Activated CD4-positive, alpha-beta T cell treated with anti-CD3 and anti-CD28 coated beads, Interleukin-2, amount 50 U/mL, for 1 hour (primary cell): ENCODE measurements at places on chromosomes 11 and 22.

GRCh38 chr22:21702700-21703683 is 32.6 kb downstream of the YPEL1 start:
- no peak for DNase-seq

DNA sequence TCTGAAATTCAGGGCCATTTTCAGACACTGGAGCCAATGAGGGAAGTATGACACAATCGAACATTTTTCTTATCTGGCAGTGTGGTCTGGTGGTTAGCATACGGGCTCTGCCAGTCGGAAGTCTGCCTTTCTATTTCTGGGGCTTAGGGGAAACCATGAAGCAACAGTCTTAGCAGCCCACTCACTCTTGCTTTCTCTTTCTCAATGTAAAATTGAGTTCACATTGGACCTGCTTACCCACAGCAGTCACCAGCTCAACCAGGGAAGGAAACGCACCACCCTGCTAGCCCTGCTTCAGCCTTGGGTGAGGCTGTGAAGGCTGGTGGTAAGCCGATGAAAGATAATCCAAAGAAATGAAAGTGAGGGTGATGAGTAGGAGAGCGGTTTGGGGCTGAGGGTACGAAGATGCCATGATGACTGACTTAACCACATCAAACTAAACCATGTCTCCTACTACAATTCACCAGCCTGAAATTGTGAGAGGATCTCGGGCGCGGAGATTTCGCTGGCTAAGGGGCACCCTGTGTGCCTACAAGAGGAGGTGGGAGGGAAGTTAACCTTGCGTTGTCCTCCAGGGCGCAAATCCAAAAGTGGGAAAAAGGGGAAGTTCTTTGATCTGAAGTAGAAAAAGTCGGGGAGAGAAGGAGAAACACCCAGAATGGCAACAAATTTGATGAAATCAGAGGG is 2.0 kb upstream of the LMO2 start:
- DNase-seq: peak; percentile 50

DNA sequence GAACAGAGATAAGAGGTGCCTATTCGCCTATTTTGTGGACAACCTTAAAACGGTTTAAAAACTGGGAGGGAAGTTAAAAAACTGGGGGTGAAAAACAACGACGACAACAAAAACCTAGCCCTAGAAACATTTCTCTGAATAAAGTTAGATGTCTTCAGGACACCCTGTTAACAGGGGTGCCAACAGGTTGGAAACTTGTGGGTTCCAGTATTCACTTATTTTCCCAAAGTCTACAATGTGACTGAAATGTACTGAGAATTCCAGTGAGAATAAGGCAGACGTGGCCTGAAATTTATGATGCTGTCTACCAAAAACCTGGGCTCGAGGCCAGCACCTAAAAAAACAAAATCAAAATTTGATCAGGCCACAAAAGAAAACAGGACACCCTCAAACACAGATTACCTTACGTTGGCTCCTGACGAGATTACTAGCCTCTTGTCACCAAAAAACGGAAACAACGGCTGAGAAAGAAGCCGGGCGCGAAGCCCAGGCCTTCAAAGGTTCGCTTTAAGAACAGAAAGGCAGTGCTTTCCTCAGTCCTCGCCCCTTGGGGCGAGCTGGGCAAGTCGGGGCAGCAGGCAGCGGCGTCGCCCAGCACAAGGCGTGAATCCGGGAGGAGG is 906 bp downstream of the CCDC90B start:
- DNase-seq: no peak

GRCh38 chr11:10930224-10930971 is 72.5 kb upstream of the ZBED5 start:
- peak; percentile 11 for DNase-seq

DNA sequence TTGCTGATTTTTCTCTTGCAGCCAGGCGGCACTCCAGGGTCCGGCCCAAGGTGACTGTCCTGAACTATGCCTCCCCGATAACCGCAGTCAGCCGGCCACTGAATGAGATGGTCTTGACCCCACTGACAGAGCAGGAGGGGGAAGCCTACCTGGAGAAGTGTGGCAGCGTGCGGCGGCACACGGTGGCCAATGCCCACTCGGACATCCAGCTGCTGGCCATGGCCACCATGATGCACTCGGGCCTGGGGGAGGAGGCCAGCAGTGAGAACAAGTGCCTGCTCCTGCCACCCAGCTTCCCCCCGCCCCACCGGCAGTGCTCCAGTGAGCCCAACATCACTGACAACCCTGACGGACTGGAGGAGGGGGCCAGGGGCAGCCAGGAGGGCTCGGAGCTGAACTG is 47.8 kb downstream of the TRAF6 start:
- no peak for DNase-seq

DNA sequence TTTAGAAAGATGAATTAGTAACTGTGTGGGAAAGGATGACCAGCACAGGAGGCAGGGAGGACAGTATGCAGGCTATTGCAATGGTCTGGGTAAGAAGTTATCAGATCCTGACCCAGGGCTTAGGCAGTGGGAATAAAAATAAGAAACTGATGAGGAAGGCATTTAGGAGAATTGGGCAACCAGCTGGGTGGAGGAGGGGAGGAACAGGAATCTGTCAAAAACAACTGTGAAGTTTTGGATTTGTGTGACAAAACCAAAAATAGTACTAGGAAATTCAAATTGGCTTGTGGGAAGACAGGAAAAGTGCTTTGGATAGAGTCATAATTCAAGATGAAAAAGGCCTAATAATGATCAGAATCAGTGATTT is 27.9 kb downstream of the MMP13 start:
- DNase-seq: no peak

- DNase-seq: no peak
These were observed 12.5 kb downstream of the APBB1 start for GRCh38 chr11:6406370-6406769.

DNA sequence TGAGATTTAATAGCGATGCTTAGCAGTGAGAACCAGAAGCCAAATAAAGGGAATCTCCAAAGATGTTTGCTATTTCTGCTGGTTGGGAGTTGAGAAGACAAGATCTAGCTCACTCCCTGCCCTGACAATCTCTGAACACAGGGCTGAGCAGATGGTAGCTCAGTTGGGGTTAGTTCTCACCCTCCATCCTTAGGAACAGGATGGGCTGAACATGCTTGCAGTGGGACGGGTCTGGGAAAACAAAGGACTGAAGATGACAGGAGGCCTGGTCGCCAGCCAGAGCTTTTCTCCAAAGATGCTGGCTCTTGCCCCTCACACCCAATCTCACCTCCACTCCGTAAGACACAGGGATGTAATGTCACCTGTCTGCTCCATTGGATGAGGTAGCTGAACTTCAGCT is 72.7 kb downstream of the SC5D start:
- DNase-seq: no peak

DNA sequence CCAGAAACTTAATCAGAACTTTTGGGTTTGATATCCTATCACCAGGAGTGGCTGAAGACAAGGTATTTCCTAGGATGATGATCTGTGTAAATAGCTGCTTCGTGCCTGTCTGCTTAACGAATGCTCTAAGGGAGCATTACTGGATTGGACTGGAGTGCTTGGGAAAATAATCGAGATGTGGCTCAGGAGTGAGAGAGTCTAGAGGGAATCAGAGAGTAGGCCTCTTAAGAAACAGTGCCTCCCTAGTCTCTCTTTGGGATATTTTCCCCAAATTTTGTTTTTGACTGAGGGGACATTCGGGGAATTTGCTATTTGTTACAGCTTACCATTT is 2.5 kb downstream of the MAML2 start:
- DNase-seq: no peak
